ENCODE measurements at places on chromosomes 6 and 20.

- DNase-seq: no peak
Measured at GRCh38 chr6:166725571-166725970, 98.5 kb upstream of the RPS6KA2 start.

DNA sequence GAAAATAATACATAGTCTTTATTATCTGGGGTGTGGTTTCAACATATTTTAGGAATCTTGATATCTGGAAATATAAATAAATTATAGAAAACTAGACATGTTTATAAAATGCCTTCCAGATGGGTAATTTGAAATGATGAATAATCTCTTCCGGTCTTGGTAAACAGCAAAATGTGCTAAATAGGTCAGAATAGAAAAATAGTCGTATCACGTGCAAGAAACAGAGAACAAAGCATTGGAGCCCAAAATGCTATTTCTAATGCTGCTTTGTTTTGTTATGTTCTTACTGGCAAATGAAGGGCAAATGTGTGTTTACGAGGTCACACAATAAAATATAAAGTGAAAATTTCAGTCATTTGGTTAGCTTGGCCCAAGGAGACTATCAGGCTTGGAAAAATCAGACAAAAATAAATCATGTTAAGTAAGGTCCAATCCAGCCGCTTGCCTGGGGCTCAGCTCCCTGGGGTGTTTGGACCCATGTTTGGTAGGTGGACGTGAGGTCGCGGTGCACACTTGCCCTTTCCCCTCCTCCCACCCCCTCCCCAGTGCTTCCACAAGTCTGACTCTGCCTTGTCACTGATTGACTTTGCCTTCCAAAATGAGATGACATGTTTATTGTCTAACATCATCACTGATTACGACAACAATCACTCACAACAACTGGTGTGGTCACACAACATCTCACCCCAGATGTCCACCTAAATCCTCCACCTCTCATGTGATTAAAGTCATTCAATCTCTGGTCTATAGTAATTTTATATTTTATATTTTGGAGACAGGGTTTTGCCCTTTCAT, 56.0 kb downstream of the RIN2 start:
- no peak for DNase-seq

GRCh38 chr20:62028384-62028783, 37.3 kb downstream of the TAF4 start:
- no peak for DNase-seq

DNA sequence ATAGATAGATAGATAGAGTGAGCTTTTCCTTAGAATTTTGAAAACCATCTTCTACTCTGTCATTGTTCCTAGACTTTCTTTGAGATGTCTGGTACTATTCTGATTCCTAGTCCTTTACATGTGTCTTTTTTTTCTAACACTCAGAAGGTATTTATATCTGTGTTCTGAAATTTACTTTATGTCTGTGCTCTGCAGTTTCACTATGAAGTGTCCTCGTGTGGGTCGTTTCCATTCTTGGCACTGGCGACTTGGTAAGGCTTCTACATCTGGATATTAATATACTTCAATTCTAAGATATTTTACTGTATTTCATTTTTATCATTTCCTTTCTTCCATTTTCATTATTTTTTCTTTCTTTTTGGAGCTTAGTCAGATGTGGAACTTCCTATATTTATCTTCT, 87.0 kb downstream of the FHL5 start:
- no peak for DNase-seq

GRCh38 chr20:63350196-63350595, 11.0 kb downstream of the CHRNA4 start:
- DNase-seq: no peak
